Hepatocyte (in vitro differentiated cells): ENCODE measurements at places on chromosomes 3 and 15. TPM values are rescaled to one million over a fixed set of nuclear protein-coding genes. Genes with fewer than 3 reads are reported as not detected.

DNA sequence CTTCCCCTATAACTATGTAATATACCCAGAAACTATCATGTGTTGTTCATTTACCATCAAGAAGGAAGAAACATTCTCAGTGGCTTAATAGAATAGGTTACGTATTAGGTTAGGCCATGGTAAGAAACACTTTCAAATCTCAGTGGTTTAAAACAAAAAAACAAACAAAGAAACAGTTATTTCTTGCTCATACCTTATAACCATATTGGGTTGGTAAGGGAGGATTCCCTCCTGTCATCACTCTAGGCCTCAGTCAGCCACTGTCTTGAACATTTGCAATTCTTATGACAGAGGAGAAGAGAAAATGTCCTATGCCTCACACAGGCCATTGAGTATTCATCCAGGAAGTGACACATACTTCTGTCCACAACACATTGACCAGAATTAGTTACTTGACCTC, 727.7 kb upstream of the NECTIN3 start:
- H3K4me1 ChIP-seq: peaks cover 7% of the 10 kb centered on the region
- H3K27ac ChIP-seq: peak overlapping the region; percentile 66
- DNase-seq: no peak
- H3K27me3 ChIP-seq: no peaks in the 10 kb centered on the region
- H3K36me3 ChIP-seq: no peaks in the 10 kb centered on the region

DNA sequence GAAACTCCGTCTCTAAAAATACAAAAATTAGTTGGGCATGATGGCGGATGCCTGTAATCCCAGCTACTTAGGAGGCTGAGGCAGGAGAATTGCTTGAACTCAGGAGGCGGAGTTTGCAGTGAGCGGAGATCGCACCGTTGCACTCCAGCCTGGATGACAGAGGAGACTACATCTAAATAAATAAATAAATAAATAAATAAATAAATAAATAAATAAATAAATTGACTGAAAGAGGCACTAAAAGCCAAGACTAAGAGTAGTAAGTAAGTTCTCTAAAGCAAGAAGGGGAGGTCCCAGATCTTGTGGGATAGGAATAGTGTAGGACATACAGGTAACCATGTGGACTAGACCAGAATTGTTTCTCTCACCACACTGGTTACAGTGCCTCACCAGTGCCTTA, 40.0 kb downstream of the TLNRD1 start:
- no peaks in the 10 kb centered on the region for H3K27me3 ChIP-seq
- H3K4me3 ChIP-seq: no peak overlapping the region
- no peaks in the 10 kb centered on the region for H3K36me3 ChIP-seq
- H3K27ac ChIP-seq: no peak overlapping the region
- DNase-seq: no peak
- H3K4me1 ChIP-seq: peaks cover 7% of the 10 kb centered on the region

- no peak overlapping the region for H3K4me3 ChIP-seq
- H3K36me3 ChIP-seq: no peaks in the 10 kb centered on the region
- H3K27ac ChIP-seq: no peak overlapping the region
- H3K27me3 ChIP-seq: no peaks in the 10 kb centered on the region
- peaks cover 12% of the 10 kb centered on the region for H3K4me1 ChIP-seq
- peak; percentile 83 for DNase-seq
Measured at GRCh38 chr15:40320931-40321371, 2.5 kb upstream of the INAFM2 start.

- H3K4me1 ChIP-seq: no peaks in the 10 kb centered on the region
- H3K27me3 ChIP-seq: no peaks in the 10 kb centered on the region
- H3K27ac ChIP-seq: no peak overlapping the region
- no peak overlapping the region for H3K4me3 ChIP-seq
- no peak for DNase-seq
Measured at GRCh38 chr15:29429584-29429983, 160.0 kb upstream of the NSMCE3 start.

GRCh38 chr3:14852058-14852594, 33.4 kb downstream of the FGD5 start:
- no peaks in the 10 kb centered on the region for H3K27me3 ChIP-seq
- DNase-seq: no peak
- H3K4me1 ChIP-seq: peaks cover 11% of the 10 kb centered on the region
- H3K27ac ChIP-seq: no peak overlapping the region

GRCh38 chr3:173140986-173141385, at the start of gene SPATA16:
Gene SPATA16 (minus strand): TSS chr3:173141235. CDS start chr3:173117731, 23,504 bp downstream.
- no peak within 1 kb of the TSS for H3K4me3 ChIP-seq
- H3K27me3 ChIP-seq: no peaks in the 10 kb centered on the region
- DNase-seq: no peak
- no peak within 1 kb of the TSS for H3K27ac ChIP-seq
- no peaks in the 10 kb centered on the region for H3K4me1 ChIP-seq
- no peaks in the 10 kb centered on the region for H3K36me3 ChIP-seq

GRCh38 chr3:25043177-25043576, 384.9 kb upstream of the RARB start:
- no peak overlapping the region for H3K4me3 ChIP-seq
- no peaks in the 10 kb centered on the region for H3K36me3 ChIP-seq
- DNase-seq: no peak
- no peak overlapping the region for H3K27ac ChIP-seq
- H3K4me1 ChIP-seq: peaks cover 33% of the 10 kb centered on the region

DNA sequence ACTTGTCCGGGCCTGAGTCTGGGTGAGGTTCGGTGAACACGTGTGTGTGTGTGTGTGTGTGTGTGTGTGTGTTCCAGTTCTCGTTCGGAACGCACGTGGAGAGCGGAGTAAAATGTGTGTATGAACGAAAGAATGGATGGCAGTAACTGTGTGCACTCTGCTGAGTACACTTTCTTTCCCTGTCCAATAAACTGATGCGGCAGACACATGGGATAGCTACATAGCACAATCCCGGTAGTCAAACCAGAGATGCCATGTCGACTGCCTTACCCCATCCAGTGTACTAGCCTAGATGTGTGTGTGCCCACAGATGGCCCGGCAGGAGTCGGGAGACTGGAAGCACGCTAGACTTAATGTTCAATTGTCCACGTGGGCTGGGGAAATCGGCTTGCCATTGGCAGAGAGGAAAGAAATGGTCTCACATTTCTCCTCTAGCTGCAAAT, 507 bp upstream of the GOLIM4 start:
- H3K27ac ChIP-seq: peak overlapping the region; percentile 94
- peak overlapping the region; percentile 28 for H3K4me3 ChIP-seq
- H3K27me3 ChIP-seq: no peaks in the 10 kb centered on the region

GRCh38 chr3:176906046-176906905, 291.0 kb downstream of the TBL1XR1 start:
- no peaks in the 10 kb centered on the region for H3K27me3 ChIP-seq
- H3K4me3 ChIP-seq: no peak overlapping the region
- DNase-seq: peak; percentile 70

GRCh38 chr15:85401108-85401774, 20.8 kb downstream of the AKAP13 start:
- H3K4me3 ChIP-seq: no peak overlapping the region
- peaks cover 32% of the 10 kb centered on the region for H3K4me1 ChIP-seq
- no peak for DNase-seq

DNA sequence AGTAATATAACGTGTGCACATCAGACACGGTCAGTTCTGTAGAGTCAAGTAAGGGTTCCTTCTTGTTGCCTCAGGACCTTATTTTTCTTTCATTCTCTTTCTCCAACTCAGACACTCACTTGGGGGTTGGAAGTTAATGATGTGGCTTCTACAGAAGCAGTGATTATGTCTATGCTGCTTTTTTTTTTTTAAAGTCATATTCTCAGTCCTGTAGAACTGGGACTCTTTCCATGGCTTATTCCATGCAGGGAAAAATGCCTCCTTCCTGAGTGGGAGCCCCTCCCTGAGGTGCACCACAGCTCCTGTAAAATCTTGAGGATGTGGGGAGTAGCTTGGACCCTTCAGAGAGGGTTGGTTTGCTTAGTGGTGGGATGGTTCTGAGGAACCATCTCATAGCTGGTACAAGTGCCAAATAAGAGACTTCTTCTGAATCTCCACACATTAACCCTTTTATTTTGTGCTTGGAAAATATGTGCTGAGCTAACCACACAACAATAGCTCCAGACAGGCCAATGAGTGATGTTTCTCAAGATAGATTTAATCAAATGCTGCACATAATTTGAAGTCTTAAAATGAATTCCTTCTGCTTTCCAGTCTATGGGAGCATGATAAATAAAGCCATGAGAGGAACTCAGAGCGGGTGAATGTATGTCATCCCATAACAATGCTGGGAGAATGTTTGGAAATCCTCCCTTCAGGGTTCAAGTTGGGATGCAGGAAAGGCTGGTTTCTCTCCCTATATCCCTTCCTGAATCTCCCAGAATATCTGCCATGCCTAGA, 23.3 kb upstream of the FSTL1 start:
- DNase-seq: no peak
- no peak overlapping the region for H3K27ac ChIP-seq
- no peaks in the 10 kb centered on the region for H3K27me3 ChIP-seq
- H3K4me3 ChIP-seq: no peak overlapping the region
- H3K4me1 ChIP-seq: peaks cover 13% of the 10 kb centered on the region
- H3K36me3 ChIP-seq: no peaks in the 10 kb centered on the region

DNA sequence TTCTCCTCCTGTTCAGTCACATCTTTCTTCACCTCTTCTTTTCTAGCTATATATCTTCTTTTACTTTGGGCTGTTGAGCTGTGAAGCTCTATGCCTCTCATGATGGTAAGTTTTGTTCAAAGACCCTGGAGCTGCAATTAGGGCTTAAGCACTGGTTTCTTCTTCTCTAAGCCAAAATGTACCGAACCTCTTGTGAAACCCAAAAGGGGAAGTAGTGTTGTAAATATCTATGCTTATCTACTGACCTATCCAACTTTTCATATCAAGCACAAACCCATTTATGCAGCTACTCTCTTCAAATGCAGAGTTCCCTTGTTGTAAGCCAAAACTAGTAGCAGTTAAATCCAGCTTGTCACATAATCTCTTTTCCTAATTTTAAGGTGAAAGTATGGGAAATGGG, 123.6 kb upstream of the CD96 start:
- H3K36me3 ChIP-seq: no peaks in the 10 kb centered on the region
- H3K27me3 ChIP-seq: no peaks in the 10 kb centered on the region
- no peak overlapping the region for H3K27ac ChIP-seq
- no peaks in the 10 kb centered on the region for H3K4me1 ChIP-seq
- no peak for DNase-seq
- no peak overlapping the region for H3K4me3 ChIP-seq

GRCh38 chr3:3081381-3082233, 28.6 kb downstream of the IL5RA start:
- no peaks in the 10 kb centered on the region for H3K4me1 ChIP-seq
- no peak for DNase-seq
- H3K27ac ChIP-seq: no peak overlapping the region
- no peak overlapping the region for H3K4me3 ChIP-seq
- H3K27me3 ChIP-seq: no peaks in the 10 kb centered on the region

GRCh38 chr3:181721046-181721875, 9.5 kb downstream of the SOX2 start:
- H3K4me1 ChIP-seq: peaks cover 6% of the 10 kb centered on the region
- no peak overlapping the region for H3K4me3 ChIP-seq
- no peak for DNase-seq
- no peaks in the 10 kb centered on the region for H3K36me3 ChIP-seq

DNA sequence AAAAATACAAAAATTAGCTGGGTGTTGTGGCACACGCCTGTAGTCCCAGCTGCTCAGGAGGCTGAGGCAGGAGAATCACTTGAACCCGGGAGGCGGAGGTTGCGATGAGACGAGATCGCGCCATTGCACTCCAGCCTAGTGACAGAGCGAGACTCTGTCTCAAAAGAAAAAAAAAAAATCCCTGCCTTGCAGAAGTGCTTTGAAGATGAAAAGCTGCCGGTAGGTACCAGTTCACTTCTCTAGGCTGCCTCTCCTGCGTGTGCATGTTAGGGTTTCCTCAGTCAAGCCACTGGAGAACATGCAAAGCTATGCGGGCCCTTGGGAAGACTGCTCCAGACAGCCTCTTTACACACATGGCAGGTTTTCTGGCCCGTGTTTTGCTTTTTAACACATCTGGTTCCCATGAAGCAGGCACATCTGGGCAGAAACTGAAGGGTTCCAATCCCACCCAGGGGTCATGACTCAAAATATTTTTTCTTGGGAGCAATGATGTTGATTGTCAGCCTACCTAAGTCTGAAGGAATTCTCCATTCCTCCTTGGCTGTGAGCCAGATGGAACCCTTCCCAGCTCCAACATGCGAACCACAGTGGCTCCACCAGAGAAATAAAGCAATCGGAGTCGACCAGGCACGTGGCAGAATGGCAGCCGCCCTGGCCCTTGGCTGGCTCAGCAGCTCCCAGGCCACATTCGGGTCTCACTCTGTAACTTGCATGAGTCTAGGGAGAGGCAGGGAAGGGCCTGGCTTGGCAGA, 29.6 kb downstream of the MGLL start:
- peak; percentile 69 for DNase-seq
- H3K27ac ChIP-seq: peak overlapping the region; percentile 80
- H3K36me3 ChIP-seq: no peaks in the 10 kb centered on the region
- H3K4me3 ChIP-seq: no peak overlapping the region
- no peaks in the 10 kb centered on the region for H3K27me3 ChIP-seq
- peaks cover 16% of the 10 kb centered on the region for H3K4me1 ChIP-seq

GRCh38 chr15:42175671-42176070, 19.2 kb upstream of the PLA2G4F start:
- DNase-seq: no peak
- no peak overlapping the region for H3K27ac ChIP-seq
- H3K27me3 ChIP-seq: no peaks in the 10 kb centered on the region
- H3K36me3 ChIP-seq: no peaks in the 10 kb centered on the region
- H3K4me3 ChIP-seq: no peak overlapping the region

DNA sequence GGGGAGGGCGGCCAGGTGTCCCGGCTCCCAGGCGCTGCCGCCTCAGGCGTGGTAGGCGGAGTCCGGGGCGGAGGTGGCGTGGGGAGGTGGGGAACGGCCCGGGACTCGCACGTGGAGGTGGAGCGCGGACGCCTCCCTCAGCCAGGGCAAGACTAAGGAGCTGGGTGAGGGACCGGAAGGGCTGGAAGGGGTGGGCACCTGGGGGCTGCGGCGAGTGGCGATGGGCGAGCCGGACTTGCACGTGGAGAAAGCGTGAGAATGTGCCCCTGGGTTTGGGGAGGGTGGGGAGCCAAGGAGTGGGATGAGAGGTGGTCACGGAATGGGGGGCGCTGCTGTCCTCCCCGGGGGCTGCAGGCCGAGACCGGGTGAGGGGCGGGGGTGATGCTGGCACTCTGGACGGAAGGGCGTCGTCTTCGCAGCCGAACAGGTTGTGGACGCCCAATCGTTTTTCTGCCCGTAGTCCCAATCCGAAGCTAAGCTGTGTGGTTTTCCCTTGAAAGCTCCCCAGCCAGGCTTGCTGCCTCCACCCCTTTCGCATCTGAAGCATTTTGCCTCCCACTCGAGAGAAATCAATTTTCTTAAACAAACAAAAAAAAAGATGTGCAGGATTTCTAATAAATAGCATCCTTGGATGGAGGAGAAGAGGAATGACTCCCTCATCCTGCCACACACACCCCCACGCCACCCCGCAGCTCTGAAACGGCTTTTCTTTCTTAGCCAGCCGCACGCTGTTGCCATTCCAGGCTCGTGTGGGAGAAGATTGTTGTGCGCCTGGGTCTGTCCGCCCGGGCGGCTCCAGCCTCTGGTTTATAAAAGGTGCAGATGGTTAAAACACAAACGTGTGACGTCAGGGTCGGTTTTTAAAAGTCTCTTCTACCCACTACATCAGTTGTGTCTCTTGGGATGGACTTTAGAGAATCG, 62.5 kb upstream of the ANKRD28 start:
- H3K4me1 ChIP-seq: no peaks in the 10 kb centered on the region
- H3K4me3 ChIP-seq: peak overlapping the region; percentile 91
- peak; percentile 50 for DNase-seq
- no peaks in the 10 kb centered on the region for H3K27me3 ChIP-seq

Gene SOX14
- not detected in 2 replicates for total RNA-seq

Gene LRRC2
- total RNA-seq: 0.28 and 0.60 TPM in 2 replicates

Gene ANKRD28
- total RNA-seq: 34.5 and 40.6 TPM in 2 replicates

Gene CTNNB1
- 623 and 663 TPM in 2 replicates for total RNA-seq

Gene PLSCR2
- total RNA-seq: not detected in 2 replicates

Gene CDCP1
- total RNA-seq: 7.0 and 7.3 TPM in 2 replicates

Gene CACNA2D2
- 0.87 and 1.2 TPM in 2 replicates for total RNA-seq

Gene CA12
- total RNA-seq: 9.5 and 13.8 TPM in 2 replicates

Gene FAM3D
- 0.60 and 4.5 TPM in 2 replicates for total RNA-seq
